Activated CD4-positive, alpha-beta T cell treated with anti-CD3 and anti-CD28 coated beads, Interleukin-2, amount 10 ng/mL, durations not matched to agents 7 days and 5 days (primary cell): ENCODE measurements at places on chromosomes 13 and 19.

DNA sequence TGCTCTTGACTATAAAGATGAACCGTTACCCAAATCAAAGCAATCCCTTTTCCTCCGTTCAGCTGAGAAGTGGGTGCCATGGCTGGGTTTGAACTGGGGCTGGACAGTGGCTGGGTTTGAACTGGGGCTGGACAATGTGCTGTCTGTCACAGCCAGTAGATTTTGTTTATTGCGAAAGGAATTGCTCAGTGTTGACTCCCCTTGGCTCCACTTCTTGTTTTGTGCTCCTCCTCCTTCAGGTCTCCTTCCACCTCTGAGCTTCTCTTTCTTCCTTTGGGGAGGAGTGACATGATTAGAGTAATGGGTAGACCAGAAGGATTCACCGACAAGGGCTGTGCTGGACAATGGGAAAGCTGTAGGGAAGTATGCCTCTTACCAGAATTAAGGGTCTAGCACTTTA is 19.4 kb upstream of the MBNL2 start:
- peaks cover 2% of the 10 kb centered on the region for H3K36me3 ChIP-seq
- DNase-seq: no peak
- no peak overlapping the region for H3K27ac ChIP-seq
- no peaks in the 10 kb centered on the region for H3K4me1 ChIP-seq

- DNase-seq: no peak
- peaks cover 2% of the 10 kb centered on the region for H3K27me3 ChIP-seq
- no peak overlapping the region for H3K4me3 ChIP-seq
- no peaks in the 10 kb centered on the region for H3K4me1 ChIP-seq
- H3K36me3 ChIP-seq: no peaks in the 10 kb centered on the region
Observed at GRCh38 chr19:55494172-55494761, 6.0 kb downstream of the SSC5D start.

DNA sequence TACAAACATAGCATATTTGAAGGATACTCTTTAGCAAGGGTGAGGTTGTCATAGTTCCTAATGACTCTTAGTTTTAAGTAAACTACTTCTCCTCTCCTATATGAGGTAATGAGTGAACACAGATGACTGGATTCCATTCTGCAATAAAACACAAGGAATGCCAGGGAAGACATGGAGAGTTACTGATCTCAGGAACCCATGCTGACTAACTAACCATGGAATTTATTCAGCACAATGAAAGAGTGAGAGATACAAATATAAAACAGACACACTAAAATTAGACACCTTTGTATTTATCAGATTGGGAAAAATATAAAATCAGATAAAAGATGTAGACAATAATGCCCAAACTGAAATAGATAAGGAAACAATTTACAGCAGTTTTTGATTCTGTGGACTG is 1525.9 kb upstream of the SLC10A2 start:
- H3K4me1 ChIP-seq: no peaks in the 10 kb centered on the region
- DNase-seq: no peak
- no peaks in the 10 kb centered on the region for H3K36me3 ChIP-seq
- no peak overlapping the region for H3K27ac ChIP-seq
- H3K27me3 ChIP-seq: no peaks in the 10 kb centered on the region

- peak overlapping the region; percentile 88 for H3K27ac ChIP-seq
- no peaks in the 10 kb centered on the region for H3K27me3 ChIP-seq
- H3K4me3 ChIP-seq: peak overlapping the region; percentile 58
Observed at GRCh38 chr19:16587833-16588823, 15.9 kb upstream of the SLC35E1 start.

DNA sequence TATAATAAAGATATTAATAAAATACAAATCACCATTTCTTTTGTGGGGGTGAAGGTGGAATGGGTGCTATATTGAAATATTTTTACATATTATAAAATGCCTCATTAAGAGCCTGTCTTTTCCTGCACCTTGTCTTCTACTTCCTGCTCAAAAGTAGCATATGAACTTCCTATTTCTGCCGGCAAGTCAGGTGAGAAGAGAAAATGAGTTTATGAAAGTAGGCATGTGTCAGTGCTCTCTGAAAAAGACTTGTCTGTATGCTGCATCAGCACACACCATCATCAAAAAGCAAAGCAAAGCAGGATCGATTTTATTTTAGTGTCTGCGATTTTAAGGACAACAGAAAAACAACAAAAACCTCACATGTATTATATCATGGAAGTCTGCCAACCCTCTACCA is 114.2 kb downstream of the RAP2A start:
- no peak for DNase-seq
- H3K4me1 ChIP-seq: no peaks in the 10 kb centered on the region
- H3K27ac ChIP-seq: no peak overlapping the region
- no peaks in the 10 kb centered on the region for H3K27me3 ChIP-seq
- H3K4me3 ChIP-seq: no peak overlapping the region

DNA sequence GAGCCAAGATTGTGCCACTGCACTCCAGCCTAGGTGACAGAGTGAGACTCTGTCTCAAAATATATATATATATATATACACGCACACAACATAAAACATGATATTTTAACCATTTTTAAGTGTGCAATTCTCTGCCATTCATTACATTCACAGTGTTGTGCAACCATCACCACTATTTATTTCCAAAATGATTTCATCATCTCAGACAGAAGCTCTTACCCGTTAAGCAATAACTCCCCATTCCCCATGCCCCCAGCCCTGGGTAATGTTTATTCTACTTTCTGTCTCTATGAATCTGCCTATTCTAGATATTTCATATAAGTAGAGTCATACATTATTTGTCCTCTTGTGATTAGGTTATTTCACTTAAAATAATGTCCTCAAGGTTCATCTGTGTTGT is 20.3 kb downstream of the WDR88 start:
- DNase-seq: no peak
- no peak overlapping the region for H3K4me3 ChIP-seq
- no peaks in the 10 kb centered on the region for H3K27me3 ChIP-seq
- H3K4me1 ChIP-seq: no peaks in the 10 kb centered on the region
- no peaks in the 10 kb centered on the region for H3K36me3 ChIP-seq
- no peak overlapping the region for H3K27ac ChIP-seq

GRCh38 chr13:20363603-20364002 is 131.5 kb upstream of the GJB6 start:
- no peak overlapping the region for H3K27ac ChIP-seq
- no peaks in the 10 kb centered on the region for H3K27me3 ChIP-seq
- H3K36me3 ChIP-seq: no peaks in the 10 kb centered on the region
- no peak overlapping the region for H3K4me3 ChIP-seq
- no peak for DNase-seq

DNA sequence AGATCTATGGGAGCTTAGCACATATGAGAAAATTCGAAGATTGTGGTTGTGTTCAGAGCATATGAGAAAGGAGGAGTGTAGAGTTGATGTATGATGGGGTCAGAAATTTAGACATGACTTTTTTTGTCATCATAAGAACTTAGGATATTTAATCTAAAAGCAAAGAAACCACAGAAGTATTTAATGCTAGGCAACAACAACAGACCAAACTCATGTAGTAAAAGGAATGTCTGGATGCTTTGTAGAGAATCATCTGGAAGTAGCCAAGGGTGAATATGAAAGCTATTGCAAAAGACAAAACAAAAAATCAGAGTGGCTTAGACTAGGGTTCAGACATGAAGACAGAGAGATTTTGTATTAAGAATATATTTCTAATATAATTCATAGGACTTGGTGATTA is 190.3 kb downstream of the SLITRK1 start:
- no peaks in the 10 kb centered on the region for H3K36me3 ChIP-seq
- H3K27ac ChIP-seq: no peak overlapping the region
- no peak overlapping the region for H3K4me3 ChIP-seq
- H3K27me3 ChIP-seq: no peaks in the 10 kb centered on the region

DNA sequence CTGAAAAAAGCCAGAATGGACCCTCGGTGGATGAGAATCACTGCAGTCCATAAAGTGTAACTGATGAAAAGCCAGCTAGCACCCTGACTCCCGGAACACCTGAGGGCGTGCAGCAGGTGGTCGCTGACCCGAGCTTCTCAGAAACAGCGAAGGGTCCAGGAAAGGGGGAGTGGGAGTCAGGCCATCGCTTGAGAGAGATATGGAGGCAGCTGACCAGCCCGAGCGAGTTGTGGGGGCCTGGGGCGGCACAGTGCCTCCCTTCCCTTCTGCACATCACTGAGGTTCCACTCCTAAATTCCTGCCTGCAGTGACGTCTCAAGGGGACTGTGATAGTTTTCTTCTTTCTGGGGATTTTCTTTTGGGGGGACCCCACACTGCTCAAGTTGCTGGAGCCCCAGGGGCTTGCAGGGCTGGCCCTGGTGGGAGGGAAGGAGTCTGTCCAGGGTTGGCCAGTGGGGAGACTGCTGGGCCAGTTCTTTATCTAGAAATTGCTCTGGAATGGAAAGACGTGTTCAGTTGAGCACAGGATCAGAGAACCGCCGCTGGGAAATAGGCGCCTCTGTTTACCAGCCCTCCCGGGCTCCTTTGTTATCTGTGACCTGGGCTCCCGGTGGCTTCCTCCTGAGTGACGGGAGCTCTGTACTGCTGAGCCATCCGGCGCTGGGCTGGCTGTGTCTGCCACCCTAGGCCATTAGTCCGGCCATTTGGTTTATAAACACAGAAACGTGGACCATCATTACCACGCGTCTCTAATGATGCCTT is 71.3 kb downstream of the RAB20 start:
- no peaks in the 10 kb centered on the region for H3K27me3 ChIP-seq
- no peaks in the 10 kb centered on the region for H3K4me1 ChIP-seq
- H3K36me3 ChIP-seq: no peaks in the 10 kb centered on the region
- no peak for DNase-seq
- H3K27ac ChIP-seq: no peak overlapping the region

GRCh38 chr19:33214596-33214995 is 11.1 kb downstream of the SLC7A10 start:
- no peaks in the 10 kb centered on the region for H3K27me3 ChIP-seq
- H3K36me3 ChIP-seq: no peaks in the 10 kb centered on the region
- H3K4me3 ChIP-seq: no peak overlapping the region
- DNase-seq: no peak

DNA sequence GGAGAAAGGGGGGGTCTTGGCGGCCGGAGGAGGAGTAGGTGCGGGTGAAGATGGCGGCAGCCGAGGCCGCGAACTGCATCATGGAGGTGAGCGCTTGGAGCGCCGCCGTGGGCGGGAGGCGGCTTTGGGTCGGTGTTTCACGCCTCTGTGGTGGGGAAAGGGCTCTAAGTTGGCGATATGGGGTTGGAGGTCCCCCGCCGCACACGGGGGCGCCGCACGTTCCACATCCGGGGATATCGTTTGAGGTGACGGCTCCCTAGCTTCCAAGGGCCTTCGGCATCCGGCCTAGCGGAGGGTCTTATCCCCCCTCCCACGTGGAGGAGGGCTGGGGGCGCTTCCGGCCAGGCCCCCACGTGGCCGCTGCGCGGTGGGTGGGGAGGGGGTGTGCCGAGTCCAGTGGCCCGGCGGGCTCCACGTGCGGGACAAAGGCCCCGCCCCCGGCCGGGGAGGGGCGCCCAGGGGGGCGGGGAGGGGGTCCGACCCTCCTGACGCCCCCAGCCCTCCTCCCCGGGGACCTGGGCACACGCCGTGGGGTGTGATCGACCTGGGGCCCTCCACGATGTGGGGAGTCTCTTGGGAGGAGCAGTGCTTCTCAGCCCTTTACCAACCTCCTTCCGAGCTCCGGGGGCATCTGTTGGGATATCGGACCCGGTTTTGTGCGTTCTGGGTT is at the start of gene PRMT1:
PRMT1 (plus strand) TSS at position 41 of the 670 bp plus-strand sequence; CDS start at position 51, 10 bp downstream.
- peak within 1 kb of the TSS; percentile 99 for H3K27ac ChIP-seq
- peak within 1 kb of the TSS; percentile 89 for H3K4me3 ChIP-seq
- no peaks in the 10 kb centered on the region for H3K27me3 ChIP-seq
- H3K4me1 ChIP-seq: peaks cover 30% of the 10 kb centered on the region
- peaks cover 9% of the 10 kb centered on the region for H3K36me3 ChIP-seq
- DNase-seq: peak; percentile 47

DNA sequence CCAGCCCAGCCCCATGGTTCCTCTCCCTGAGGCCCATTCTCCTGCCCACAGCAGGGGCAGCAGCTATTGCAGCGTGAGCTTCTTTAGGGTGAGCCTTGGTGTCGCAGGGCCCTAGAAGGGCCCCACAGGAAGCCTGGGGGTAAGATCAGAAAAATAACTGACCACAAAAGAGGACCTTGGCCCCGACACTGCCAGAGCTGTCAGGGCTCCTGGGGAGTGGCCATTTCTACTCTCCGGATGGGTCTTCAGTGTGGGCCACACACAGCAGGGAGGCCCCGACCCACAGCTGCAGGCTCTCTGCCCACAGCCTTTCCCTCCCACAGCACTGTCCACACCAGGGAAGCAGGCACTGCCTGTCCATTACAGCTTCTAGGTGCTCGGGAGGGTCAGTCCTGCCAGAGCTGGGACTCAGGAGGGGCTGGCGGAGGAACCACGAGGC is 3.5 kb upstream of the SIGLEC8 start:
- H3K4me1 ChIP-seq: peaks cover 7% of the 10 kb centered on the region
- DNase-seq: no peak
- peaks cover 28% of the 10 kb centered on the region for H3K27me3 ChIP-seq
- no peak overlapping the region for H3K4me3 ChIP-seq
- H3K27ac ChIP-seq: no peak overlapping the region

GRCh38 chr19:39327363-39328045 is 6.8 kb upstream of the LRFN1 start:
- H3K36me3 ChIP-seq: peaks cover 30% of the 10 kb centered on the region
- no peak overlapping the region for H3K27ac ChIP-seq
- H3K4me3 ChIP-seq: no peak overlapping the region
- H3K4me1 ChIP-seq: peaks cover 38% of the 10 kb centered on the region
- H3K27me3 ChIP-seq: no peaks in the 10 kb centered on the region

DNA sequence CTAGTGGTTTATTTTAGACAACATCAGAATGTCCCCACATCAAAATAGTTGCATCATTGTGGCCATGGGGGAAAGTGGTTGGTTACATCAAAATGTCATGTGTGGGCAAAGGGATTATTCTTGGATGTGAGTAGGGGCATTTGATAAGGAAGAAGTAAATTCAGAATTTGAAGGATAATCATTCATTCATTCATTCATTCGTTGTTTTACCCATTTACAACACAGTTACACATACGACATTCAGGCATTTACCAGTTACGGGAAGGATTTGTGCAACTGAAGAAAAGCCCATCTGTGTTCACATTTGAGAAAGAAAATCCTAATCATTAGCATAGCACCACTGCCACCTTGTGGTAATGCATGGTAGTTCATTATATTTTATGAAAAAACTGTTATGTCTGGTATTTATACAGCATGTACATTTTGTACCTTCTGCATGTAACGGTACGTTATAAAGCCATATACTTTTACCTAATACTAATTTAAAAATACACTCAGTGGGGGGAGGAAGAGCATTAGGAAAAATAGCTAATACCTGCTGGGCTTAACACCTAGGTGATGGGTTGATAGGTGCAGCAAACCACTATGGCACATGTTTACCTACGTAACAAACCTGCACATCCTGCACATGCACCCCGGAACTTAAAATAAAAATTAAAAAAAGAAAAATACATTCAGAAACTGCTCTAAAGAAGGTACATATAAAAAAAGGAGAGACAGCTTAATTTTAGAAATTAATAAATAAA is 62.1 kb downstream of the DGKH start:
- DNase-seq: peak; percentile 70
- H3K4me1 ChIP-seq: peaks cover 5% of the 10 kb centered on the region
- no peaks in the 10 kb centered on the region for H3K27me3 ChIP-seq

GRCh38 chr13:20431687-20432384 is 93.8 kb downstream of the CRYL1 start:
- H3K36me3 ChIP-seq: peaks cover 7% of the 10 kb centered on the region
- H3K27me3 ChIP-seq: no peaks in the 10 kb centered on the region
- peaks cover 4% of the 10 kb centered on the region for H3K4me1 ChIP-seq
- no peak overlapping the region for H3K27ac ChIP-seq
